Activated CD4-positive, CD25-positive, alpha-beta regulatory T cell treated with anti-CD3 and anti-CD28 coated beads, Interleukin-2, amount 50 U/mL, for 16 hours (primary cell): ENCODE measurements at places on chromosomes 4 and X.

- no peak for DNase-seq
Observed at GRCh38 chrX:129957241-129958082, 25.0 kb upstream of the BCORL1 start.

DNA sequence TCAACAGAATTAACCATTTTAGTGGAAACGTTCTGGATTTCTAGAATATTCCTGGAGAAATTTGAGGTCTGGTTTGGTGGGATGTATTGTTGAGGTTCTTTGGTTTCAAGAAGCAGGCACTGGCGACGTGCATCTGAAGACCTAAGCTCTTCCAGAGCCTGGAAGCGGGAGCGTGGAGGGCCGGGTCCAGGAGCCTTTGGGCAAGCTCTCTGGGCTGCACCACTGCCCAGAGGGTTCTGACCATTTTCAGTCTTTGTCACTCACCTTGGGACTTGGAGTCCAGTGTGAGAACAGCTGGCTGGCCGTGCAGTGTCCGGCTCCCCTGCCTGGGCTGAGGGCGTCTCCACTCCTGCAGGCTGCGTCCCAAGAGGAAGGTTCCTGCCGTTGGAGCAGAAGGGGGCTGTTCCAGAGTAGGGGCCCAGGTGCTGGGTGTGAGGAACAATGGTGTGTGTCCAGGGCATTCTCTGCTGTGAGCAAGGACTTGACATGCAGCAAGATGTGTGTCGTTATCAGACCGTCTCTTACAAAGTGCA is 24.0 kb downstream of the PIGG start:
- DNase-seq: no peak

DNA sequence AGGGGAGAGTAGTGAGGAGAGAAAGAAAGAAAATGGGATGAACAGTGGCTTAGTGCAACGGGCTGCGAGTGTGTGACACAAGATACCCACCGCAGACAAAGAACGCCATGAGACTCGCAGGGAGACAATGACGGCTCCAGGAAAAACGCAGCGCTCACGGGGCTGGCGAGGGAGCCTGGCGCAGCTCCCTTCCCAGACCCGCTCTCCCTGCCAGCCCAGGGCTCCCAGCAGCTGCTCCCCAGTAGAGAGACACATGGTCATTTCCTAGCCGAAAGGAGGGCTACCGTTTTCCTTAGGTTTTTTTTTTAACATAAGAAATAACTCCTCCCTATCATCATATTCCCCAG is 149.5 kb downstream of the MAML3 start:
- DNase-seq: no peak

- peak; percentile 11 for DNase-seq
Observed at GRCh38 chrX:135384161-135384836, 37.4 kb upstream of the SMIM10L2A start.

DNA sequence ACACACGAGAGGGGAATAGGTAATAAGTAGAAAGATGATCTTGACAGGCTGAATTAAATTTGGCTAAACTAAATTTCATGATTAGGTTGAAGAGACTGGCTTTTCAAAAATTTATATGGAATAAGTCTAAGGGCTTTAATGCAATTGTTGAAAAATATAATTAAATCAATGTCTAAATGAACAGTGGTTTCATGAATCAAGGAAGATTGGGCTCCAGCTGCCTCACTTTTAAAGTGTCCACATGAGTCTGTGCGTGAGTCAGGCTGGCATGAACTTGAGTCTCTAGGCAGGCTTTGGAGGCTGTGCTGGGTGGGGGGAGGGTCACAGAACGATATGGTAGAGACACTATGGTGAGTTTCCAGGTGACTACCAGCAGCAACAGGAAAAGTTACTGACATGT is 111.9 kb downstream of the SORBS2 start:
- no peak for DNase-seq

DNA sequence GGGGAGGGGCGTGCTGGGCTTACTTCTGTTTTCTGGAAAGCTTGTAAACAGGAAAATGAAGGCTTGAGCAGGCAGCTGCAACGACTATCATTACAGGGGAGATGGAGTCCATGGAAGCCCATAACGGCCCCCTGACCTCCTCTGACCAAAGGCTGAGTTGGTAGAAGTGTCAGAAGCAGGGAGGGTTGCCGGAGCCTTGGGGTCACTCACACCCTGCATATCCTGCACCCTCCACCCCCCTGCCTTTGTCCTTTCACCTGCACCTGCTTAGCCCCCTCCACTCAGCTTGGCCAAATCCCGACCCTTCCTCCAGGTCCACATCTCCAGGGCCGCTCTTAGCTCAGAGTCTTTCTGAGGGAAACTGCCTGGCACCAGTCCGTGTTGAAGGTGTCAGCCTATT is 12.5 kb upstream of the MSX1 start:
- DNase-seq: no peak

DNA sequence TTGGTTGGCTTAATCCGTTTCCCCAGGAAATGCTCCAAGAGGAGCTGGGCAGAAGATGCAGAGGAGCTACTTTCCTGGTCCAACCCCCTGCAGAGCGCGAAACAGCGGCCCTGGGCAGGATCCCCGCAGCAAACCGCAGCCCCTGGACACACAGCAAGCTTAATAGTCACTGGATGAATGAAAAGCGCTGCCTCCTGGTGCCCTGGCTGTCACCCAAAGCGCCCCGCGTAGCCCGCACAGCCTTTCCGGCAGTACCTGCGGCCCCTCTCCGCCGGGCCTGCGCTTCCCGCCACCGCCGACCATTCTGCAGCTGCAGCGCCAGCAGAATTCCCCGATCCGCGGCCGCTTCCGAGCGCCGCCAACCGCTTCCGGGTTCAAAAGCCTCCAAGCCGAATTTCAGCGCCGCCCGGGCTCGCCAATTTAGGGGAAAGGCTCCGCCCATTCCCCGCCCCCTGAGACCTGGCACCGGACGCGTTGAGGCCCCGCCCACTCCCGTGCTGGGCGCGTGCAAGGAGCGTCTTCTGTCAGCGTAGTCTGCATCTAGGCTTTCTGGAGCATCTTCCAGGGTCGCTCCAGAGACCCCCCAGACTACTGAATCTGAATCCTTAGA is at the start of gene HPF1:
Gene HPF1, minus strand, starts transcription at position 370 of the 610 bp plus-strand sequence. Its CDS starts 67 bp downstream, at position 303.
- DNase-seq: peak; percentile 83

GRCh38 chr4:104930298-104930697 is 216.4 kb upstream of the TET2 start:
- DNase-seq: no peak

DNA sequence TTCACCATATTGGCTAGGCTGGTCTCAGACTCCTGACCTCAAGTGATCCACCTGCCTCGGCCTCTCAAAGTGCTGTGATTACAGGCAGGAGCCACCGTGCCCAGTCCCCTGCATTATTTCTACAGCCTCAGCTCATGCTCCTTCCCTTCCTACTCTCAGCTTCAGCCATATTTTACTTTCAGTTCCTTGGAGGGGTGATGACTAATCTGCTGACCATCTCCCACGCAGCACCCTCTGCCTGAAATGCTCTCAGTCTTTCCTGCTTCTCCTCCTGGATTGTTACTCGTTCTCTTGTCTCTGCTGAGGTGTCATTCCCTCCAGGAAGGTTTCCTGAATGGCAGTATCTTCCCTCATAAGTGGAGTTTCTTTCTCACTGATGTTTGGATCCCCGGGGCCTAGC is 63.3 kb downstream of the MOSPD2 start:
- no peak for DNase-seq

DNA sequence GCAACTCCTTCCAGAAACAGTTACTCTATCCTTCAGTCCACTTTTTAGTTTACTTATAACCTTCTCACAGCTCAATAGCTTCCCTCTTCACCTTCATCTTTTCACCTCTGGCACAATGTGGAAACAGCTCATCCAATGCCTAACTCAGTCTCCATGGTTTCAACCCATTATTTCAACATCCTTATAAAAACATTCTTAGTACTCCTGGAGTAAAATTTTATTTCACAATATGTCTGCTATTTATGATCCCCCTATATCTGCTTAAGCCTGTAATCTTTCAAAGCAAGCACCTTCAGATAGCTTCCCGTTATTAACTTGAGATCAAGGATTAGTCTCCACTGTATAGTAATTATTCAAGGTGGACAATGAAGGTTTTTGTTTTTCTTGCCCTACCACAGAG is 156.3 kb downstream of the GASK1B start:
- no peak for DNase-seq

GRCh38 chrX:7085879-7086278 is 61.6 kb upstream of the STS start:
- no peak for DNase-seq

DNA sequence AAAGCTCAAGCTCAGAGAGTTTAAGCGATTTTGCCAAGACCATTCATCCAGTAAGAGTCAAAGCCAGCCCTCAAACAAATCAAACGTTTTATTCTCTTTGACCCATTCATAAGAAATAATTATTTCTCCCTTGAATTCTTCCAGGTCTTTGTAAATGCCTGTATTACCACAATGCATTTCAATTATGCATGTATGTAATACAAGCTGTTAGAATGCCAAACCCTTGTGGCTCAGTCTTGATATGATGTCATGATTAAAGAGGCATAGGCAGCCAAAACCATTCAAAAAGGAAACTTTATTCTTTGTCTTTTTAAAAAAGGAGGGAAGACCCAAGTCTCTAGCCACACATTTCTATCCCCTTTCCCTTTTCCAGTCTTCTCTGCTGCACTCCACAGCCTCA is 56.5 kb upstream of the PGM2 start:
- no peak for DNase-seq

DNA sequence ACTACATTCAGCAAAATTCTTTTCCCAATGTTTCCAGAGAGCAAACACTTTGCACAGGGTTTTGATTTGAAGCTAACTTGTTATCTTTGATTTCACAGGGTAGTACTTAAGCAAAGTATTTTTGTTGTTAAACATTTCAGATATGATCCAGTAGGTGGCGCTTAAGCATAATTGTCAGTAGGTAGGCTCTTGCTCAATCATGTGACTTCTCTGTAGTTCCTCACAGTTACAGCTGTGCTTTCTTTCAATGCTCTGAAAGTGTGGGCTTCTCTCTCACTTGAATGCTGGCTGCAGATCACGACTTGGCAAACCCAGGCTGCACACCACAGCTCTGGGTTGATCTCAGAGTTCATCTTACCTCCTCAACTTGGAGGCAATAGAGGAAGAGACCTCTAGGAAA is 1016.5 kb downstream of the SH3BGRL start:
- DNase-seq: no peak

DNA sequence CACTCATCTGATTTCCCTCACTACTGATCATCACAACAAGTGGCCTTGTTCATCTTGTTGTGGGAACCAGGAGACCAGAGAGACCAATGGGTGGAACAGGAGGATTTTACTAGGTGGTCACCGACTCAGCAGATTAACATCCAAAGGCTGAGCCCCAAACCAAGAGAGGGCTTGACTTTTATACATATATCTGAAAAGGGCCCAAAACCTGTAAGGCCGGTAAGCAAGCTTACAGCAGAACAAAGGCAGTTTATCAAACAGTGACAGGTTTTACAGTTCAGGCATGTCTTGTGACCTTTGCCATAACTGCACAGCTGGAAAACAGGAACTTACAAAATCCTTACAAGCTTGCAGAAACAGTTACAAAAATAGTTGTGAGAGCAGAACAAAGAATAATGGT is 195.9 kb downstream of the OR13H1 start:
- DNase-seq: no peak

- DNase-seq: no peak
Observed at GRCh38 chr4:61318431-61318830, 118.3 kb downstream of the ADGRL3 start.
